LNCaP clone FGC (cell line): ENCODE measurements at places on chromosomes 11 and 22.
A peak's percentile ranks its signal among the peaks of the same experiment; 100 is the strongest.

DNA sequence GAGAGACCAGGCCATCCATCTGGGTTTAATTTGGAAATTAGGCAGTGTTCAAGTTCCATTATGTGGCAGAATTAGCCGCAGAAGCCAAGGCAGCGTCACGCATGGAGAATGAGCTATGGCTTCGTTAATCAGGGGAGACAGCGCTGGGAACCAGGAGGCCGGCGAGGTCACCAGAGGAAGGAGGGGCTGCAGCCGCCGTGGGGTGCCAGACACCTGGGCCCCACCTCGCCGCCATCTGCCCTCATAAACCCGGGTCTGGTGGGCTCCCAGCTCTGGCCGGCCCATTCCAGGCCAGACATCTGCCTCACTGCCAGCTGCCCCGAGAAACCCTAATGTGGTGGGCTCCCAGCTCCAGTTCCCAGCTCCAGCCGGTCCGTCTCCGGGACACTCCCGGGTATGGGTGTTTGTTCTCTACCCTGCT lies 676.9 kb downstream of the BRD1 start:
- no peak for DNase-seq

DNA sequence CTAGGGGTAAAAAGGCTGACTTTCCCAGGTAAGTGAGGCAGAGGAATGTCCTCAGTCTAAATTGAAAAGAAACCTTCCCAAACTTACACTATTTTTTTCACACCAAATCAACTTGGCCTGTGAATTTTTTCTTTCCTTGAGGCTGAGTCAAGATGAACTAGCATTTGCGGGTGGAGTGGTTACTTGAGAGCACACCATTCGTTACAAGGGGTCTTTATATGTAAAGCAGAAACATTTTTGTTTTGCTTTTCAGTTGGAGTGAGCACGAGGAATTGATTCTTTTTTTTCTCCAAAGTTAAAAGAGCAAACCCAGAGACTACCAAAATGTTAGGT lies 36.4 kb downstream of the MAML2 start:
- DNase-seq: no peak

DNA sequence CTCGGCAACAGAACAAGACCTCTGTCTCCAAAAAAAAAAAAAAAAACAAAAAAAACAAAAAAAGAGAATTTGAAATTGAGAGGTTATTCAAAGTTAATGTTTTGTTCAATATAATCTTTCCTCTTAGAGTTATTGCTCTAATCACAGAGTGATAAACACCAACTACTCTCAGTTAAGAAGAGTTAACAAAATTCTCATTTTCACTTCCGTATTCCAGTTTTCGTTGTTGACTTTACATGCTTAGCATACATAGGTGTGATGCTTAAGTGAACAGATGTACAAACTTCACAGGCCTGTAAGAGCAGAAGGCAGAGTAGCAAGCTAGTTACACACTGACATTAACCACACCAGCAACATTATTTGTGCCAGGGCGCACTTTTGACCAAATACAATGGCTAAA lies 12.3 kb downstream of the EIF4ENIF1 start:
- DNase-seq: no peak

DNA sequence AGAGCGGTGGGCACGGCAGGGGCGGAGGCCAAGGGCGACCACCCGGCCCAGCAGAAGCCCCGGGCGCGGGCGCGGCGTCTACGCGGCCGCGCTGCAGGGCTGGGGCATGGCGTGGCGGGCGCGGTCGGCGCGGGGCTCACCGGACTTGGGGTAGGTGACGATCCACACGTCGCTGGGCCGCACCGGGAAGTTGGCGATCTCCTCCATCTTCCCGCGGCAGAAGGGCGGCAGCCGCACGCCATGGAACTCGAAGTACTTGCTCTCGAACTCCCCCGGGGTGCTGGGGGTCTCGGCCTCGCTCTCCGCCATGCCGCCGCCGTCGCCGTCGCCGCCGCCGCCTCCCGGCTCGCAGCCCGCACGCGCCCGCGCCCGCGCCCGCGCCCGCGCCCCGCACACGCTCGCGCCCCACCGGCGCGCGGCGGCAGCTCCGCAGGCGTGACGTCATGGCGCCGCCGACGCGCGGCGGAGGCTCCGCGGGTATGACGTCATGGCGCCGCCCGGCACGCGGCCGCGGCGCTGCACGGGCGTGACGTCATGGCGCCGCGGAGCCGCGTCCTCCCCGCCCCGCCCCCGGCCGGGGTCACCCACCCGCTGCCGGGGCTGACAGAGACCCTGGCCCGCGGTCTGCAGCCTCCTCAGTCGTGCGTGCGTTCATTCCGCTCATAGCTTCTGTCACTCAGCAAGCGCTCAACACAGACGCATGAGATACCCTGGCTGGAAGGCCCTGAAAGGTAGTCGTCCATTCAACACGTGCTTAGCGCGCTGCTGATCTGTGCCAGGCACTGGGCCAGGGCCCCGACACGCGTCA lies at the start of gene SULT4A1:
Gene SULT4A1, minus strand, starts transcription at position 440 of the 808 bp plus-strand sequence. Its CDS starts 131 bp downstream, at position 309.
- no peak for DNase-seq

DNA sequence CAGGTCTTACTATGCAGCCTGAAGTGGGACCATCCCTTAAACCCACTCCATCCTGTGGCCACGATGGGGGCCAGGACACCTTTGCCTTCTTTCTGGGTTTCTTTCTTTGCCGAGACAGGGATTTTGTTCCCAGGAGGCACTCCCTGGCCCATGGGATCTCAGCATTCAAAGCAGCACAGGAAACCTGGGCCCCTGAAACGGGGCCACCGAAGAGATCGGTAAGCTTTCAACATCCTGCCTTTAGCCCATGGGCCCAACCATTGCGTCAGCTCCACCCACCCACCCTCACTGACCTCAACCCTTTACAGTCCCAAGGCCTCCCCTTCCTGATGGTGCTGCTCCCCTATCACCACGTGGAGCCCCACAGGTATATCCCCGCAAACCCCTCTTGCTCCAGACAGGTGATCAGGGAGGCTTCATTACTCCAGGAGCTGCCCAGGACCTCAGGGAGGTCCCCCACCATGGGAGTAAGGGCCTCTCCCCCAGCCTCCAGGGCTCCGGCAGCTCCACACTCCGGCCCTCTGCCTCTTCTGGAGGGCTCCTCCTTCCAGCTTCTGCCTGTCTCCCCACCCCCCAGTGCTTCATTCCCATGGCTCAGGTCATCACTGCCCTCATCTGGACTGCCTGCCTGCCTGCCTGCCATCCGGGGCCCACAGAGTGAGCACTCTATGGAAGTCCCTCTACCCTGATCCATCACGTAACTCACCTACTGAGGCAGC lies 42.0 kb upstream of the TUB start:
- DNase-seq: no peak

DNA sequence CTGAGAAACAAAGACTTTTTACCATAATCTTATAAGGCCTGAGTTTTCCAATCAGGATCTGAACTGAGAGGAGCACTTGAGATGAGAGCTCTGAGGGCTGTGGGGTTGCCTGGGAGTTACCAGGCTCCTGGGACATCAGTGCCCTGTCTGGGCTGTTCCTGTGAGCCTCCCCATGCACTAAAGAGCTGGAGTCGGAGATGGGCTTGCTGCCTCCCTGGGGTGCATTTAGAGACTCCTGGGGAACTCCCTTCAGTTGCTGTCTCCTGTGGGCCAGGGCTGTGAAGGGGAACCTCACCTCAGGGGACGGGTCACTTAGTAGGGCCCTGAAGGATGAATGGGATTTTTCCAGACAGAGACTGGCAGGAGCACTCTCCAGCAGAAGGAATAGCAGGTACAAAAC lies 33.3 kb downstream of the KCNC1 start:
- no peak for DNase-seq

- no peak for DNase-seq
Measured at GRCh38 chr11:130582981-130583380, 134.5 kb downstream of the ADAMTS15 start.

GRCh38 chr11:128428935-128429334 lies 158.4 kb downstream of the ETS1 start:
- DNase-seq: no peak

DNA sequence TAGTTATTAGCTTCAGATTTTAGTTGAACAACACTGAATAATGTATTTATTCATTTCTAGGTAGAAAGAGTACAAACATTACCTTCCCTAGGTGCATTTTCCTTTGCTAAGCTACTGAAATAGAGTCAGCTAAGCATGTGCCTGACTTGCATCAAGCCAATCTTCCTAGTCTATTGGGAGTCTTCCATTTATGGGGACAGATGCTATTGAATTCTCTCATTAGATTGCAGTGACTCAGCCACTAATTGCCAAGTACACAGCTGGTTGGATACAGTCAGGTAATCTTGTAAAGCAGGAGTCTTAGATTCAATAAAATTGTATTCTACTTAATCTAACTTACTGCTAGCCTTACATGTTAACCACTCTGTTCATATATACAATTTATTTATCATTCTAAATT lies 55.2 kb upstream of the RPS13 start:
- no peak for DNase-seq

GRCh38 chr11:115613986-115614632 lies 109.9 kb upstream of the CADM1 start:
- DNase-seq: no peak

- no peak for DNase-seq
Measured at GRCh38 chr11:2369896-2370295, 7.2 kb upstream of the CD81 start.

GRCh38 chr22:30906411-30906810 lies 62.2 kb downstream of the MORC2 start:
- no peak for DNase-seq

DNA sequence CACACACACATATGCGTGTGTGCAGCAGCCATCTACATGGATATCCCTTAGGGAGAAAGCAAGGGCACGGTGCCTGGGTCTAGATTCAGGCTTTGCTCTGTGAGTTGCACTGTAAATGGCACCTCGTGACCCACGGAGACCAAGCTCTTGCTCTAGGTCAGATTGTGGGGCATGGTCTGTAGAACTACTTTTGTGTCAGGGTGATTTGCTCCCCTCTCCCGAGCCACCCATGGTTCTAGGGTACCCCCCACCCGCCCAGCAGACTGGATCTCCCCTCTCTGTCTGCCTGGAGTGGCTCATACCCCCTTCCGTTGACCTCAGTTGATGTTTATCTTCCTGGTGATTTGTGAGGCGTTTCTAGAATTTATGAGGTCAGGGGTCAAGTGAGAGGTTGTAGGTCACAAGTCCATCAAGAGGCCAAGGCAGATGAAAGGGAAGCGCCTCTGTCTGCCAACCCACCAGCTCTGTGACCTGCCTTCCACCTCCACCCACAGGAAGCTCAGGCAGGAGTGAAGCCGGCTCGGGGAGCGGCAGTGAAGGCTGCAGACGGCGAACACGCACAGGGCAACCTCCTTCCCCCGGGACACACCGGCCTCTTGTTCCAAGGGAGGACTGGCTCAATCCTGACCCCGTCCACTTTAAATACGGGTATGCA lies 76.2 kb upstream of the TTLL12 start:
- no peak for DNase-seq

DNA sequence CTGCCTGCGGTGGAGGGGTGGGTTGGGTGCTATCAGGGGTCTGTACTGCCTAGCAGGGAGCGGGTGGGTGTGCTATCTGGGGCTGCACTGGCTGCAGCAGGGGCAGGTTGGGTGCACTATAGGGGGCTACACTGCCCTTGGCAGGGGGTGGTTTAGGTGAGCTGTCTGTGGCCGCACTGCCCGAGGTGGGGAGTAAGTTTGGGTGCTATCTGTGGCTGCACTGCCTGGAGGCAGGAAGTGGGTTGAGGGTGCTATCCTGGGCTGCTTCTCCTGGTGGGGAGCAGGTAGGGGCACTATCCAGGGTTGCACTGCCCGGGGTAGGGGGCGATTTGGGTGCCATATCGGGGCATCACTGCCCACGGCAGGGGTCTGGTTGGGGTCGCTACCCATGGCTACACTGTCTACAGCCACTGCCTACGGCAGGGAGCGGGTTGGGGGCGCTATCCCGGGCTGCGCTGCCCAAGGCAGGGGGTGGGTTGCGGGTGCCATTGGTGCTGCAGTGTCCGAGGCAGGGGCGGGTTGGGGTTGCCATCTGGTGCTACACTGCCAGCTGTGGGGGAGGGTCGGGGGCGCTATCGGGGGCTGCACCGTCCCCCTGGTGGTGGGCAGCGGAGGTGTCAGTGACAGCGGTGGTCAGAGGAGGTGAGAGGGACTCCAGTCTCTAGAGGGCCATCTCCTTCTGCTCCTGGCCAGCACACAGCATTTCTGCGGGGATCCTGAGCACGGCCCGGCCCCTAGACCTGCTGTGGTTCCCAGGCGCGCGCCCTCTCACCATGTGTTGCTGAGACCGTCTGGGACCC lies 1.3 kb upstream of the RFPL2 start:
- no peak for DNase-seq

DNA sequence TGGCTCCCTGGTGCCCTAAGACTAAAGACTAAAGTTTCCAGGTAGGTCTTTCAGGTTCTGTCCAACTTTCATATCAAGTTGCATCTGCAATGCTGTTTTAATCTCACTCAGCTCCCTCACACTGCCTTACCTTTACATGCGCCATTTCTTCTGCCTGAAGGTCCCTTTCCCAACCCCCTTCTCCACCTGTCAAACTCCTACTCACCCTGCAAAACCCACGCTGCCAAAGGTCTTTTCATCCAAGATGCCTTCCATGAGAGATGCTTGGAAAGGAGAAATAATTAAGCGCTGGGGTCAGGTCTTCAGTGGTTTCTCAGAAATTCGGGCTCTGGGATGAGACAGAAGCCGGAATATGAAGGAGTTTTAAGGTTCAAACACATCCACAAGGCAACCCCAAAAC lies 95.1 kb downstream of the MN1 start:
- DNase-seq: no peak

GRCh38 chr11:12007769-12008737 lies at the start of gene DKK3:
Gene DKK3 (minus strand): TSS chr11:12008626. CDS start chr11:12008582, 44 bp downstream.
- DNase-seq: no peak

DNA sequence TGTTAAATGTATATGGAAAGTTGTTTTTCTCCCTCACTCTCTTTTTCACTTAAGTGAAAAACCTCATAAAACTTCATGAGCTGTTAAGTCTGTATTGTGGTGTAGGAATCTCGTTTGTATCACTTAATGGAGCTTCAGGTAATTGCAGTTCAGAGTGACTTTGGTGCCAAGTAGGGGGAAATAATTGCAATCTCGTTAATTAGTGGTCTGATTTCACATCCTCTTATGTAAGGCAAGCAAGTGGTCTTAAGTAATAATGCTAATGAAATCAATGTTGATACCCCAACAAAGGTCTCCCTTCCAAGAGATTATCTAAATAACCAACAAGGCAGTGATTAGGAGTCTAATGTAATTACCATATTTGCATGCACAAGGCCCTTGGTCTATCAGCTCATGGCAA lies 174.2 kb upstream of the SORL1-AS1 start:
- DNase-seq: no peak

GRCh38 chr11:43197379-43197778 lies 114.4 kb upstream of the API5 start:
- peak; percentile 18 for DNase-seq

GRCh38 chr11:31779374-31779791 lies 31.7 kb downstream of the PAX6 start:
- no peak for DNase-seq

GRCh38 chr22:25623310-25623734 lies 58.8 kb downstream of the GRK3 start:
- no peak for DNase-seq
